C1 segment of cervical spinal cord (tissue), 14 donors: ENCODE measurements at places on chromosomes 4 and X.

- DNase-seq = no peak
These were observed 1454.7 kb upstream of the IGFBP7 start for GRCh38 chr4:58564695-58565475.

DNA sequence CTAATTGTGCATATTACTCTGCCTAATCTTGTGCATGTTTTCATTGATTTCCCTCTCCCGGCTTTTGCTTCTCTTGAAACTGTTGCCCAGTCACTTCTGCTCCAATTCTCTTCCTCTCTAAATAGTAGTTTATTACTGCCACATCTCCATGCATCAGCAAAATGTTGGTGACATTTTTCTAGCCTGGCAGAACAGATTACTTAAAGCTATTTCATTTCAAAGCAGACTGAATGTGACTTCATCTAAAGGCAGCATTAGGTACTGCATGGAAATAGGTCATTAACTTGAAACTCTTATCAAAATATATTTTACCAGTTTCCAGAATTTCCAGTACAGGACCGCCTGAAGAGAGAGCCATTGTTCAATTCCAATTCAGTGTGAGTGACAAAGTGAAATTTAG lies 52.4 kb downstream of the HPGDS start:
- DNase-seq = no peak

- no peak for DNase-seq
These were observed 223.0 kb downstream of the COX18 start for GRCh38 chr4:72846280-72847111.

DNA sequence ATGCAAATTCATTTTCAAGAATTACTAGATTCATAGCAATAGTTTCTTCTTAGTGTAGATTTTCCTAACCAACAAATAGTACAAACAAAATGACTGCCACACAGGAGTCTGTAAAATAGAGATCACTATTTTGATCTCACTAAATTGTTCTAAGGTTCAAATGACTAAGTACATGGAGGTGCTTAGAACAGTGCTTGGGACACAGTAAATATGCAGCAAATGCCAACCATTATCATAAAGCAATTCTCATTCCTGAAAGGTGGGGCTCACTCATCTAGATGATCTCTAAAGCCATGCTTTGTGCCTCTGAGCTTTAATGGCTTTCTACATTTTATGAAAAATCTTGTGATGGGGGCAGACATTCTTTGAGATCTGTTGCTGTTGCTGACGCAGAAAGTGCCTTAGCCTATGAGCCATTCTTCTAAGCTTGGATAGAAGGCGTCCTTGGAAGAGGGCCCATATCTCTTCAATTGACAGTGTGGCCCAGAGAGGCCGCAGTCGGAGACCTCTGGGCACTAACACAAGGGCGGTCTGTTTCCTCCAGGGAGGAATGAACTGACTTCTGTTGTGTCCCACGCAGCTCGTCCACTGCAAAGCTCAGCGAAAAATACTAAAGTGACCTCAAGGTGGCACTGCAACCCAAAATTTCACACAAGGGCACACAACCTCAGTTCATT lies 23.5 kb downstream of the TLR10 start:
- peak; percentile 83 for DNase-seq

DNA sequence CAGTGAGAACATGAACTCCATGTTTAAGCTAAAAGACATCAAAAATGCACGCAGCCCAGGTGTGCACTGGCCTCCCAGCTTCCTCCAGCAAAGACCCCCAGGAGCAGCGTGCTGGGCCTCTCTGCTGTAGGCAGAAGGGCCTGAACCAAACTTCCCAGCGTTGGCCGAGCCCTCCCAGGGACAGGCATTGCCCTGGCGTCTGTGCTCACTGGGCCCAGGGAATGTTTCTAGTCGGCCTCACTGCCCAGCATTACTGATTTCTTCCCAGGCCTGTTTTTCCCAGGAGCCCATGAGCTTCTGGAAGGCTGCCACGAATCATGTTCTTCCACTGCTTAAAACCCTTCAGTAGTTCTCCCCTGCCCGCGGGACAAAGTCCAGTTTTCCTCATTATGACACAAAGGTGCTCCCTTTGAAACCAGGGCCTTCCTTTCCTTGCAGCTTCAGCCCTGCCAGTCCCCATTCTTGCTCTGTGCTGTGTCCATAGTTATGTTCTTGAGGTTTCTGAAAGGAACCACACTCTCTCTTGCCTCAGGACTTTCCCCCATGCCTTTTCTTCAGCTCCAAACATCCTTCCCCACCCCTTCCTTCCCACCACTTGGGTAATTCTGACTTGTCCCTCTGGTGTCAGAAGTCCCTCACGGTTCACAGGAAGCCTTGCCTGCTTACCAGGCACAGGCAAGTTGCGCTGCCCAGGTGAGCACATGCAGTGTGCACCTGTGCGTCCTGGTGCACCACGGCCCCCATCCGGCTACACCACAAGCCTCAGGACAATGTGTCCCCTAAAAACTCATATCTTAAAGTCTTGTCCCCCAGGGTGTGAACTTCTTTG lies 93.4 kb upstream of the ENPP6 start:
- DNase-seq = no peak

- DNase-seq = peak; percentile 29
These were observed 65.1 kb upstream of the CCDC160 start for GRCh38 chrX:134171661-134172587.

DNA sequence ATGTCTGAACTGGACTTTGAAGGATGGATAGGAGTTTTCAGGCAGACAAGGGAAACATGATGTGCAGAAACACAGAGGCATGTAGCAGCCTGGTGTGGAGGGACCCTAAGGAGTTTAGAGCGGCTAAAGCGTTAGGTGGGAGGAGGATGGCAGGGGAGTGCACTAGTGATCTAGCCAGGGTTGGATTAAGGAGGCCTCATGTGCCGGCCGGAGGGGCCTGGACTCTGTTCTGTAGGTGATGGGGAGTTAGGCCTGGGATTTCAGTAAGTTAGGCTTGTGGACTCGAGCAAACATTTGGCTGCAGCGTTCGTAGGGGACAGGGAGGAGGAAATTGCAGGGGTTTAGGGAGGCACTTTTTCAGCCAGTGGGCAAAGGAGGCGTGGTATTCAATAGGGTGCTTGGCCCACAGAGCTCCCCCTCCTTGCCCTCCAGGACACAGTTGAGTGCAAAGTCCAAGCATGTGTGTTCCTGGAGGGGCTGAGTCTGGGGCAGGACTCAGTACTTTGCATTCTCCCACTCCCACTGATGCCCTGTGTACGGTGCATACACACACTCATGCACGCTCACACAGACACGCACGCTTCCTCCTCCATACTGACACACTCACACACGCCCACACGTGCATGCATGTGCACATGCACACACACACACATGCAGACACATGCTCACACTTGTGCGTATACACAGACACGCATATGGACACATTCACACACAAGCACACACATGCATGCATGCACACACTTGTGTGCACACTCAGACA lies 18.6 kb downstream of the PSAPL1 start:
- DNase-seq = no peak

DNA sequence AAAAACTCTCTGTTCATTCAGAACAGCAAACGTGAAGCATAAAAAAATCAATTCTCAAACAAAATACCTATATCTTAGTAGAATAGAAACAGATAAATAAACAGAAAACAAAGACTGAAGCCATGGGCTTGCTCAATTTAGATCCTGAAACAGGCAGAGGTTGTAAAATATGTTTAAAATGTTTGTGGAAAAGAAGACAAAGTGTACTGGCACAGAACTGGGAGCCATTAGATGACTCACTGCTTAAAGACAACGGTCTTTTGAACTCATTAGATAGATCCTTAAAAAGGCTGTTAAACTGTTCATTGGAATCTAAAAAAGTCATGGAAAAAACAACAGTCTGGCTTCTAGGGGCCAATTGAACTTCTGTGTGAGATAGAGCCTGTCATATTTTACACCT lies 247.0 kb upstream of the NDST4 start:
- no peak for DNase-seq

DNA sequence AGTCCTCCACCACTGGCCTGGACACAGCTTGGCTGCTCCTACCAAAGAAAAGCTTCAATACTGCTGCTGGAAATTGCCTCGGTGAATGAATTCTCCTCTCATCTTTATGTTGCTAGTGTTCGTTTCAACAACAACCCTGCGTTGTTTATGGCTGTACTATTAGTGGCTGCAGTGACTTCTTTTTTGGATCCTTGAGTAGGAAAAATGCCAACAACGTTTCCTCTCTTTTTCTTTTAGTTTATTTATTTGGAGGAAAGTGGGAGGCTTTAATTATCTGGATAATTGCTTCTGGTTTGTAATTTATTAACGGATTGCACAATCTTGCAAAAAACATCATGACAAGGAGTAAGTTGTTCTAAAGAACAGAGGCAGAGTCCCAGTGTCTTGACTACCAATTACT lies 464.1 kb upstream of the TRAM1L1 start:
- DNase-seq = no peak

GRCh38 chrX:48826876-48827653 lies 752 bp downstream of the ERAS start:
- DNase-seq = no peak

- no peak for DNase-seq
These were observed 38.1 kb downstream of the EIF4E start for GRCh38 chr4:98890702-98891455.

- no peak for DNase-seq
These were observed 103.7 kb downstream of the SORCS2 start for GRCh38 chr4:7295911-7296660.

DNA sequence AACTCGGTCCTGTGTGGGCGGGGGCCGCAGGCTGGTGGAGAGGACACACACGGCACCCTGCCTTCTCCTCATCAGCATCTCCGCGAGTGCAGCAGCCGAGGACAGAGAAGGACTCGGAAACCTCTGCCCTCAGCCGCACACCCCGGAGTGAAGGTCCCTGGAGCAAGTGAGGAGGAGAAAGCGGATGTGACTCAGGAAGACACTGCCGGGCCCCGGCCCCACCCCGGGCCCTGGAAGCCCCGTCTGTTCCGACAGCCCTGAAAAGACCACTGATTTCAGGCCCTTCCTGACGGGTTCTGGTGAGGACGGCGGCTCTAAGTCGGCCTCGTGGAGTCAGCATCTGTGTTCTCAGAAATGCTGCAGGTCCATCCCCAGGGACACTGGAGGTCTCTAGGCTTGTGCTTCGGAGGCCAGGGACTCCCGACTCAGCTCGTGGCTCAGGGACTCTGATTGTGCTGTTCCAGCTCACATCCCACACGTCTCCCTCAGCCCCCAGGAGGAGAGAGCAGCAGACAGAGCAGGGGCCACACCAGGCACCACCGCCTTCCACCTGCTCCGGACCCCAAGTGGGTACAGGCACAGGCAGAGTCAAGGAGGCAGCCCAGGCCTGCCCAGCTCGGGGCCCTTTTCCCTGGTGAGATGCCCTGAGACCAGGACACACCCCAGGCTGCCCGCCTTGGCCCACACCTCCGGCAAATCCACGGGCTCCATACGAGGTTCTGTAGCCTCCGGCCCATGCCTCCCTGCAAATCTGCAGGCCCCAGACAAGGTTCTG lies 134.5 kb upstream of the NKX1-1 start:
- DNase-seq = no peak

DNA sequence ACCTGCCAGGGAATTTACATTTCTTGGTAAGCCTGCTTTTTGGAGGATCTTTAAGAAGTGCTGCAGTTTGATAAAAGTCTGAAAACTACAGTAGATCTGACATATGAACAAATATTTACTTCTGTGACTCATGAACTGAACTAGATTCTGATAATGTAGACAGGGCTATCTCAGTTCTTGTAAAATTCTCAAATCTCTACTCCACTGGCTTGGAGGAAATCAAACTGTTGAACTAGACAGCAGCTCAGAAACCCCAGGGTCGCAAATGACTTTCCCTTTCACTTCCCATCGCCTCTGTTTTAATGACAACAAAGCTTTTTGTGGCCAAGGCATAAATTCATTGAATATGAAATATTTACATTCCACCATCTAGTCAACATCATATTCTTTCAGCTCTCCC lies 15.4 kb upstream of the OCIAD1 start:
- DNase-seq = no peak

- no peak for DNase-seq
These were observed 565.7 kb downstream of the PPARGC1A start for GRCh38 chr4:23324021-23324690.

DNA sequence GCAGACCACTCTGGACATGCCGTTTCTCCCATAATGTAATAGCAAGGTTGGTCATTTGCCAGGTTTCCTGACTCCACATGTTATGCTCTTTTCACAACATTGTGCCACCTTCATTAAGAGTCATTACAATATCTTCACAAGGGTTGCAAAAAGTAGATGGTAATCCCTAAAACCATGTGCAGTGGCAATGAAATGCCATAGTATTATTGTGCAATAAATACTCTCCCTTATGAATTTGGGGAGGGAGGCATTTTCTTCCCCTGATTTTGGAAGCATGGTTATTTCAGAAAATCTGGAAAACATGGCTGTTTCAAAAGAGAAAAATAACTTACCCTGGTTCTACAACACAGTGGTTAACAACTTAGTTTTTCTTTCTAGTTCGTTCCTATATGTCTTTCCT lies 75.1 kb downstream of the BLTP1 start:
- DNase-seq = no peak

- DNase-seq = no peak
These were observed 8.1 kb downstream of the ANXA5 start for GRCh38 chr4:121688701-121689100.

DNA sequence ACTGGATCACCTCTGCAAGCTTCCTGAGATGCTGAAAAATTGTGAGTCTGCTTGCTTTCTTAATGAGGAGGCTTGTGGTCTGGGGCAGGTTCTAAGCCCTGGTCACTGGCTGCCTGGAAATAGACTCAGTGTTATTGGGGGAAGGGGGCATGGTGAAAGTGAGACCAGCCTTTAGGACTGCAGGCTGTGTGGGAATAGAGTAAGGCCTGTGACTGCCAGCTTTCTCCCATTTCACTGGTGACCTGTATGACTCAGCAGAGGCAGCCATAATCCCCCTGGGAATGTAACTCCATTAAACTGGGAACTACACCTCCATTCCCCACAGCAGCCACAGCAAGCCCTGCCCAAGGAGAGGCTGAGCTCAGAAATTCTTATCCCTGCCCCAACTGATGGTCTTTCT lies 55.9 kb upstream of the IL15 start:
- DNase-seq = no peak

- no peak for DNase-seq
These were observed 53.2 kb downstream of the SPINK2 start for GRCh38 chr4:56768316-56768715.

- no peak for DNase-seq
These were observed 205.0 kb upstream of the DMD start for GRCh38 chrX:33416273-33416805.

DNA sequence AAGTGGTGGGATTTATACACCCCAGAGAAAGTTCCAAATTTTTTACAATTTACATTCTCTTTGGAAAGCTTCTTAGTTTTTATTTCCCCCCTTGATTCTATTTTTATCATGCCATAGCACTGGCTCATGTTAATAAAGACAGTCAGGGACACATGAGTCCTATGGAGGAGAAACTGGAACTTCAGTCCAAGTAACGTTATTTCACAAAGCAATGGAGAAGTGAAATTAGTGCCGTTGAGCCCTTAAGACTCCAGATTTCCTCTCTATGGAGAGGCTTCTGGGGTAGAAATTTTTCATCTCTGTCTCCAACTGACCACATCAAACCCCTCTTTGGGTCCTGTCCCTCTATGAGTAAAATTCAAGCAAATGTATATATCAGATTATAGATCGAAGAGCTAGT lies 12.8 kb upstream of the TASL start:
- DNase-seq = no peak
